ENCODE measurements at places on chromosomes 16 and 17.

DNA sequence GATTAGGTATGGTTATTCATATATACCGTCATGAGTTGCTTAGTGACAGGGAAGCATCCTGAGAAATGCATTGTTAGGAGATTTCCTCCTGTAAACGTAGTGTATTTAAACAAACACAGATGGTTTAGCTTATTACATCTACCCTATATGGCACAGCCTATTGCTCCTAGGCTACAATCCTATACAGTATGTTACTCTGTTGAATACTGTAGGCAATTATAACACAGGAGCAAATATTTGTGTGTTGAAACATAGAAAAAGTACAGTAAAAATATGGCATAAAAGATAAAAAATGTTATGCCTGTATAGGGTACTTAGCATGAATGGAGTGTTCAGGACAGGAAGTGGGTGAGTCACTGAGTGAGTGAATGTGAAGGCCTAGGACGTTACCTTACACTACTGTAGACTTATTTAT, 157.7 kb downstream of the CDH11 start:
- DNase-seq = no peak

DNA sequence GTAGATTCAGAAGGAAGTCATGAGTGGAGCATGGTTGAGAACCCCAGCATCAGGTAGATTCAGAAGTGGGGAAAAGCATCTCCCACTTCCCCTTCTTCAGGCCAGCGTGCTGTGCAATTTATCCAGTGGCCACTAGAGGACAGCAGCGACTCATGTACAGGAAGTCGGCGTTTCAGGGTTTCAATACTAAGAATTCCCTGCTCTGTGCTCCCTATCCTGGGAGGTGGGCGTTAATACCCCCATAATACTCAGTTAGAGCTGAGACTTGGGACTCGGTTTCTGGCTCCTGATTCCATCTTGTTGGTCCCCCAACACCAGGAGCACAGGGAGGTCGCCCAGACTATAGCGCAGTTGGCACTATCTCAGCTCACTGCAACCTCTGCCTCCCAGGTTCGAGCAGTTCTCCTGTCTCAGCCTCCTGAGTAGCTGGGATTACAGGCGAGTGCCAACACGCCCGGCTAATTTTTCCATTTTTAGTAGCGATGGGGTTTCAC, 75.3 kb upstream of the AMZ2 start:
- DNase-seq = peak; percentile 78

DNA sequence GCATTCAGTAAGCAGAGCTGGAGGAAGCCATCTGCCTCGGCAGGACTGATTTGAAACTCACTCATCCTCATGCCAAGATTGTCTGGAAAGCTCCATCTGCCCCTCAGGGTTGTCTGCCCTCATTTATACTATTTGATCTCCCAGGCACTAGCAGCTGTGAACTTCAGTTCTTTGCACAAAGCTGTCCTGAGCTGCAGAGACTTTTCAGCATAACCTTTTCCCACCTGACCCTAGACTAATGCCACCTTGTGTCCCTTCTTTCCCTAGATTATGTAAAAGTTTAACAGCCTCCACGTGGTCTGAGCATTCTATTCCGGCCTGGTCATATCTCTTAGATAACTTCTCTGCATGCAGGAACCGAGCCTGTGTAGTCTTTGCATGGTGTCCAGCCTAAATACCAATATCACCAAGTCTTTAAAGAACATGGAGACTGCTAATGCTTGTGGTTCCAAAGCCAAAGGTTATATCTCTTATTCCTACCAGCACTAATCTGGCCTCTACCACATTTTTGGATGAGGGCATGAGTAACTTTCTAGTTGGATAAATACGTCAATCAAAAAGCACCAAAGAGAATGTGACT, 29.1 kb downstream of the STAT5A start:
- DNase-seq = no peak

DNA sequence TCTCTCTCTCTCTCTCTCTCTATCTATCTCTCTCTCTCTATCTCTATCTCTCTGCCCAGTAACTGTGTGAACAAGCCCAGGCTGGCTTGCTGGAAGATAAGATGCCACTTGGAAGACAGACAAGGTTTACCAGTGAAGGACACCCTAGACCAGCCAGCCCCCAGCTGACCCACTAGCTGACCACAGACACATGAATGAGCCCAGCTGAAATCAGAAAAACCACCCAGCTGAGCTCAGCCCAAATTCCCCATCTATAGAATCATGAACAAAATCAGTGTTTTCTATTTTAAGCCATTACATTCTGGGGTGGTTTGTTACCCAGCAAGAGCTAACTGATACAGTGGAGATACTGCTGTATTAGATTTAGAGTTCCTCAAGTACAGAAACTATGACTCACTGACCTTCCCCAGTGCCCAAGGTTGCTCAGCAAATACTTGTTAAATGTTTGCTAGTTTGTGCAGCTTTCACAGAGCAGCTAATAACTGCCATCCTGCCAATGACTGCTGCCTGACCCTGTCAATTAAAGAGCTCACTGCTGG, 18.0 kb downstream of the EMP2 start:
- no peak for DNase-seq

GRCh38 chr16:57341062-57341440, 17.5 kb upstream of the CCL22 start:
- DNase-seq = no peak

- DNase-seq = peak; percentile 26
These were observed 115.9 kb downstream of the ZFHX3 start for GRCh38 chr16:72932050-72932449.

DNA sequence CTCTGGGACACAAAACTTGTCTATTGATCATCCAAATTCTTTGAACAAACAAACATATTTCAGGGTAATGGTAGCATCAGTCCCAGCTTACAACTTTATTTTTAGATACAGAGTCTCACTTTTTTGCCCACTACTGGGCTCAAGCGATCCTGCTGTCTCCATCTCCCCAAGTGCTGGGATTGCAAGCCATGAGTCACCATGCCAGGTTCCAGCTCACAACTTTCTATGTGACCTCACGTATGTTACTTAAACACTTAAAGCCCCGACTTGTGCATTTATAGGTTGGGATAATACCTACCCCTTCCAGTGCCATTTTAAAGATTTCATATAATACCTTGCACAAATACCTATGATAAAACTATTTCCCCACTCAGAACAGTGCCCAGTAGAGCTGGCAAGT, 42.0 kb upstream of the KSR1 start:
- no peak for DNase-seq

DNA sequence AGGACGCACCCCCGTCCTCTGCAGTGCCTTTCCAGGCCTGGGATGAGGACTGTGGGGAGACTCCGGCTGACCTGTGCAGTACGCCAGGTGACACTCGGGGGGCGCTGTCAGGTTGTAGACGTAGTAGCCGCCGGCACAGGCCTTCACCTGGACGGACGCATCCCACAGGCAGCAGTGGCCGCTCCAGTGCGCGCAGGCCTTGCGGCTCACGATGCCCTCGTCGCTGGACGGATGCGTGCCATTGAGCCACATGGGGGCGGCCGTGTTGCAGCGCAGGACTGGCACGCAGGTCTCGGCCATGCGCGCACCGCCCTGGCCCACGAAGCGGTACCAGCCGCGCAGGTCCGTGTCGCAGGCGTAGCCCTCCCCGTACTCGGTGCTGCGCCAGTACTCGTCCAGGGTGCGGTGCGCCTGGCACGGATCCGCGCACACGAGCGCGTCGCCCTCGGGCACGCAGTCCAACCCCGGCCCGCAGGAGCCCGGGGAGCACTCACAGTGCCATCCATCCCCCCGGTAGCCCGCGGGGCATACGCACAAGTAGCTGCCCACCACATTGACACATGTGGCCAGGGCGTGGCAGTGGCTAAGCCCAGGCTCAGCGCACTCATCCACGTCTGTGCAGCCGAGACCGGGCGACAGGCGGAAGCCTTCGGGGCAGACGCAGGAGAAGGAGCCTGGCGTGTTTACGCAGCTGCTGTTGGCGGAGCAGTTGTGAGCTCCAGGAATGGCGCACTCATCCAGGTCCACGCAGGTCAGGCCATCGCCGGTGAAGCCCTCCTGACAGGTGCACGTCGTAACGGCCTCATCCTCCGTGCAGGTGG, 3.9 kb downstream of the UMOD start:
- no peak for DNase-seq

- DNase-seq = peak; percentile 85
These were observed 8.9 kb downstream of the TRIM47 start for GRCh38 chr17:75869282-75870141.

GRCh38 chr17:33234930-33235685, 58.0 kb downstream of the ASIC2 start:
- peak; percentile 85 for DNase-seq

DNA sequence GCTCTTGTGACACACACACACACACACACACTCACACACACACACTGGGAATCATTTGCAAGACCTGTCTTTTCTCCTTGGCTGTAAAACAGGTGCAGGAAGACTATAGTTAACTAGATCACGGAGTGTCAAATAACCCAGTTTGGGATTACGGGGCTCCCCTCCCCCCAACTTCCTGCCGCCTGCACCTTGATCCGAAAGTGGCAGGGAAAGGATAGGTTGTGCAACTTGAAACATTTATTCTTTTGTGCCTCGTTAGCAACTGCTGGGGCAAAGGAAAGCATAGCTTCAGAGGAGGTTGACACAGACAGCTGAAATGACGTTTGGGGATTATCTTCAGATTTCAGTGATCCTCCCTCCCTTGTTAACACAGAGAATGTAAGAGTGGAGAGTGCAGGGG, 149.5 kb downstream of the NTN1 start:
- DNase-seq = no peak

- no peak for DNase-seq
These were observed 24.0 kb downstream of the SPNS2 start for GRCh38 chr17:4522661-4523060.

GRCh38 chr17:7241090-7241733, 1.0 kb downstream of the GABARAP start:
- no peak for DNase-seq

DNA sequence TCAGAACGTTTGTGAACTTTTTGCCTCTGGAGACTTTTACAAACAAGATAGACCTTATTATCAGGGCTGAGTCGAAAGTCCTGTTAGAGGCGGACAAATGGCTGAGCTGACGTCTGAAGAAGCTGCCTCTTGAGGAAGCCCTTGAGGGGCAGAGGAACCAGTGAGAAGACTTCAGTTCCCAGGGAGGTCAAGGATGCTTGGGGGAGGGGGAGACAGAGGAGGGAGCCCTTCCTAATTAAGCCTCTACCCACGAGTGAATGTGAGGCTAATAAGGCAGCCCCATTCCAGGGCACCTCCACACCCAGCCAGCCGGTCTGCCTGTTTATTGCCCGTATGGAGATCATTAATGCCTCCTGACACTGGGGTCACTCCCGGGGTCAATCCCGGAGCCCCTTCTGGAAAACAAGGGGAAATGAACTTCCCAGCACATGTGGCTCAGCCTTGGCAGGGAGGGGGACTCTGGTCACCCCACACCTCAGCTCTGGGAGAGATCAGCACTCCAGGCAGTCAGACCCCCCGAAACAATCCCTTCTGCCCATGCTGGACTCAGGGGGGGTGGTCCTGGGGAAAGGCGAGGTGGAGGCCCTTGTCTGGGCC, 9.2 kb upstream of the TBX4 start:
- DNase-seq = no peak

DNA sequence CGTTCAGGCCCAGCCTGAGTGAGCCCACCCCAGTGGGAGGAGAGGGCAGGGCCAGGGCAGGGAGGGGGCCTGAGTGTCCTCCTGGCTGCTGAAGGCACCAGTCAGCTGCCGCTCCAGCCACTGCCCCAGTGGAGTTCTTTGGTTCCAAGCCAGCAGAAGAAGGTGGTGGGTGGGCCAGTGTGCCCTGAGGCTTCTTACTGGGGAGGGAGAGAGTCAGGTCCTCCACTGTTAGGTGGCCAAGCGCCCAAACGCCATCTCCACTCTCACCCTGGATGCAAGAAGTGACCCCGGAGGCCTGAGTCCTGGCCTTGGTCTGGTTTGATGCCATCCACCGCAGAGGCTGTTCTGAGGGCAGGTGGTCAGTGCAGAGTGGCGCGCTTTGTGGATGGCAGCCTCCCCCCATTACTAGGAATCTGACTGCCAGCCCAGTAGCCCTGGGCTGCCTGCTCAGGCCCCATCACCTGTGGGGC, 2.2 kb downstream of the RNF213 start:
- DNase-seq = no peak

DNA sequence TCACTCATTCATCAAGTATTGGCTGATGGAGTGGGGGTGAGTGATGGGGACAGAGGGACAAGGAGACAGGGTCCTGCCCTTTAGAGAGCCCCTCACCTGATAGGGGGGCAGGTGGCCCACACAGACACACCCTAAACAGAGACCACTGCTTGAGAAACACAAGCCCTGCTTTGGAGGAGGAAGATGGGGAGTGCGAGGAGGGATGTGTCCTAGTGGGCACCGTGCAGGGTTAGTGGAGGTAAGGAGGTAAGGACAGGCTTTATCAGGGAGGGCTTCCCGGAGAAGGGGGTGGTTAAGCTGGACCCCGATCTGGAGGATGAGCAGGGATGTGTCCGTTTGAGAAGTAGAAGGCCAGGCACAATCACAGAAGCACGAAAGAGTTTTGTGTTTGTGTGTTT, 8.2 kb upstream of the SMTNL2 start:
- no peak for DNase-seq

- DNase-seq = peak; percentile 90
These were observed at the start of gene P3H4 for GRCh38 chr17:41811549-41812380. Gene P3H4 (minus strand): TSS chr17:41811949. CDS start chr17:41811915, 34 bp downstream.

DNA sequence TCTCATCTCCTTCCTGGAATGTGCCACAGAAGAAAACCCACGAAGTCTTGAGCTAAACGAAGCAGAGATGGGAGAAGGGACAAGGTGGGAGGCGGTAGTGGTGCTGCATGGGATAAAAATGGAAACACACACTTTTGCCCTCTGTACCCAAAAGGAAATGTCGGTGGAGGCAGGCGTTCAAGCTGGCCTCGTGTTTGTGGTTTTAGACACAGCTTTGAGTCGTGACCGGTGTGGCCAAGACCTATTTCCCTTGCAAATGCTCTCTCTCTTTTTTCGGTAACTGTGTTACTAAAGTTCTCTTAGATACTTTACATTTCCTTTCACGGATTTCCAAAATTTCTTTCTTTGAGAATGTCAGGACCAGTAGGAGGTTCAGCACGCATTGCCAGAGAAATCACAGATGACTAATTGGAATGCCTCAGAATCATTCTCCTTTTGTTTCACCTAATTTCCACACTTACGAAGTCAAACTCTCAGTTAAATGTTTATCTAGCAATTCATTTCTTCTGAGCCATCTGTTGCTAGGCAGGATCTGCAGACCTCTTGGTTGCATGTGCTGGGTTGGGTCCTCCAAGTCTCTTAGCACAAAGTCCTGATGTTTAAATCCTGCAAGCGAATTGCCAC, 412.3 kb downstream of the MAF start:
- DNase-seq = no peak

- no peak for DNase-seq
These were observed 11.3 kb downstream of the WDR45B start for GRCh38 chr17:82636626-82637598.

- DNase-seq = no peak
These were observed 919.1 kb upstream of the EEF2KMT start for GRCh38 chr16:6016530-6017184.

All from sigmoid colon (tissue), 7 donors.